ENCODE measurements at places on chromosomes 7 and 10. TPM values are rescaled to one million over a fixed set of nuclear protein-coding genes. Genes with fewer than 3 reads are reported as not detected.

DNA sequence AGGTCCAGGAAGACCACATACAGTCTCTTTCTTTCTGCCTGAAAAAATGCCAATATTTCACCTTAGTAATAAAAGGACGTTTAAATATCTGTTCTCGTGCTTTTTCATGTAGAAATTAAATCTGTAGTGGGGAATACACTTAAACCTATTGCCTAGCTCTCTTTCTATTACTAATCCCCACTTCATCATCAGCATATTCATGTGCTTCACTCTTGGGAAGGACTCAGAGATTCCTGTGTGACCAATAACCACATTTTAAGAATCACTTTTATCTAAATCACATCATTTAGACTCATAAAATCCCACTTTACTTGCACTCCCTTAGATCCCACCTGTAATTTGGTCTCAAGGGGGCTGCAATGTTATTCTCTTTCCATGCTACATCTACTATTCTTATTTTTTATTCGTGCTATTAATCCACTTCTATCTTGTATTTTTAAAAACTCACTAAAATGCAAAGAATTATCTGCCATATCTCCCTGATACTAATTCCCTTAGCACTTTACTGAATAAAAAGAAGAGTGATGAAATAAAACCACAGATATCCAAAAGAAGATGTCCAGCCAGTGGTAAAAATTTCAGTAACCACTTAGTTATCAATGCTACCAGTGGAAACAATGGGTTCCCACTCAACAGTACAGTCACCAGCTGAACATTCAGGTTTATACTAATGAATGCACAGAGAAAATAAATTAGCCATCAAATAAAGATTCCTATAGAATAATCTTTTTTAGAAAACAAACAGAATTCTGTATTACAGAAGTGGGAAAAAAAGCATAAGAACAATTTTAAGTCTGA, 102.1 kb downstream of the PPP1R17 start:
- DNase-seq: no peak

GRCh38 chr7:75830978-75831377, 17.4 kb upstream of the CCL24 start:
- DNase-seq: no peak

DNA sequence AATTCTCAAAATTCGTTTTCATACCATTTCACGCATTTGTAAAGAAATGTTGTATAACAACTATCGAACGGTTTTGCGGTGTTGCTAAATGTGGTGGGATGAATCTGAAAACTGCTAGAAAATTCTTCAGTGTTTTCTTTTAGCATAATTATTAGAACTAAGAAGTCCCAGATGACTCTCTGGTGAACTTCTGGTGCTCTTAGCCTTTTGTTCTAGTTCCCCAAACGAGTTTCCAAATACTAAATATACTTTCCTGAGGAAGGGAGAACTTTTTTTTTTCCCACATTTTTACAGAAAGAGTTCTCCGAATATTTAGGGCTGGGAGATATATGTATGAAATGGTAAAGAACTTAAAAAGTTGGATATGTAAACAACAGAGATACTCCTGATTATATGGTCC, 82.5 kb downstream of the ICA1 start:
- DNase-seq: no peak

DNA sequence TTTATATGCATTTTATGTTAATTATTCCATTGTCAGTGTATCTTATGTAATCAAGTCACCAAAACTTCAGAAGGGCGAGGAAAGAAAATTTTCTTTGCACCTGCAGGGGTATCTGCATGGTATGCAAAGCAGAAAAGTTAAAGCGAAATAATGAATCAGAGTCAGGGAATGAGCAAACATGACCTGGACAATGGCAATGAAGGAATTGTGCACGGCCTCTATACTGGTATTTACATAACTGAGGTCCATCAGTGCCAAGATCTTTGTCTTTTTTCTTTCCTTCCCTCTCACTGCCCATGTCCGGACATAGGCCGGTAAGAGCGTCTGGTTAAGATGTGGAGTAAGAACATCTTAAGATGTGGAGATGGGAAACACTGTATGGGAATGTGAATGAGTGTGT, 14.4 kb upstream of the AKR1C3 start:
- DNase-seq: no peak

The FAM221A gene
- 6.8 TPM for polyA plus RNA-seq
